ENCODE measurements at places on chromosomes 1 and 21.

- no peak for DNase-seq
Observed at GRCh38 chr1:10814976-10815857, 18.8 kb upstream of the CASZ1 start.

DNA sequence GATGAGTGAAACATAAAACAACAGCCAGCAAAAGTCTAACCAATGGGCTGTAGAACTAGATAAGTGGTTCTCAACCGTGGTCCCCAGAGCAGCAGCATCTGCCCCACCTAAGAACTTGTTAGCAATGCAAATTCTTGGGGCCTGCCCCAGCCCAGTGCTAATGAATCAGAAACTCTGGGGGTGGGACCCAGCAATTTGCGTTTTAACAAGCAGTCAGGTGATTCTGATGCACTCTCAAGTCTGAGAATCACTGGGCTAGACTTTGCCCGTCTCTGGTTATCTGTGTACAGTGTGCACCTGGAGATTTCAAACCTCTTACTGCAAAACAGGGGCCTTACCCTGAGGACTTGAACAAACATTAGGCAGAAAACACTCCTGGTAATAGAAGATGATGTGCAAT lies 66.5 kb downstream of the PLXNA2 start:
- no peak for DNase-seq

- no peak for DNase-seq
Observed at GRCh38 chr21:37445228-37445627, 78.7 kb downstream of the DYRK1A start.

DNA sequence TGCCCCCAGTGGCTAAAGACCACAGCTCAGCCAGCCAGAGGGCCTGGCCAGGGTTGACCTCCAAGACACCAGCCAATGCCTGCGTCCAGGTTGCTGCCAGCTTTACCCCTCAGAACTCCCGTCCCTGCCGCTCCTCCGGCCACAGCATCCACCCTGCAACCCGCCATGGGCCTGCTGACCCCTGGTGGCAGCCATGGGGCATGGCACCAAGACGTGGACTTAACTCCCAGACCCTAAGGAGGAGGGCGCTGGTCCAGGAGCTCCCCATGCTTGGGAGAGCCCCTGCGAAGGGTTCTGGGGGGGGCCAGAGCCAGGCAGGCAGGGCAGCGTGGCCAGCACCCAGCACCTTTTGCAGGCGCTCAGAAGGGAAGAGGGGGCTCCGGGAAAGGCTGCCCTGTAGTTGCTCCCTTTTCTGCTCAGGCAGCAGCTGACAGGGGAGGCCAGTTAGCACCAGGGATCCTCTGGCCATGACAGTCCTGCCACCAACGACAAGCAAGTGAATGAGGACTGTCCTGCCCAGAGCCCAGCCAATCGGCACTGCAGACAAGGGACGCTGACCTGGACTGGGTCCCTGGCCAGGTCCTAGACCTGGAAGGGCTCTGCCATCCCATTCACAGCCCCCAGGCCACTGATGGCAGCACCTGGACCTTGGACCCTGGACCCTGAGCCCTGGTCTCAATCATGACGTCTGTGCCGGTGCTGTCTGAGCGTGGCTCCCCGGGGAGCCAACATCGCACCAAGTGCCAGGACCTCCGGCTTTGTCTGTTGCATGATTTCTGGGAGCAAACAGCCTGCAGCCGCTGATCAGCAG lies 246.2 kb downstream of the NPHP4 start:
- DNase-seq = peak; percentile 25

- DNase-seq = no peak
Observed at GRCh38 chr1:178337091-178337706, 159.6 kb downstream of the CLEC20A start.

- no peak for DNase-seq
Observed at GRCh38 chr1:227315629-227316346, 2.5 kb downstream of the CDC42BPA start.

GRCh38 chr1:82979593-82980236 lies 1019.2 kb downstream of the TTLL7 start:
- DNase-seq = no peak

DNA sequence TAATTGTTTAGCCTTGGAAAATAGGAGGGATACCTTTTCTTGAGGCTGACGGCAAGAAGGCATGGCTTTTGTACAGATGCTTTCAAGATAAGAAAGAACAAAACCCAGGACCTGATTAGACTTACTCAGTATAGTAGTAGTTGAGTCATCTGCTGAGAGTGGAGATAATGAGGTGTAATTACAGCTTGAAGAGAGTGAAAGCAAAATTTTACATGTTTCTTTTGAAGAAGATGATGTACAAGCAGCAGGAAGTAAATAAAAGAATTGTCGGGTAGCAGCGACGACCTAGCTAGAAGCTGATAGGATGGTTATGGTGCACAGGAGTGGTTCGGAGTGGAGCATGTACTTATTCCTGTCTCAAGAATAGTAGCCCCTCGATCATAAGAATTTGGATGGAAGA lies 6.6 kb downstream of the ANGPTL1 start:
- no peak for DNase-seq

DNA sequence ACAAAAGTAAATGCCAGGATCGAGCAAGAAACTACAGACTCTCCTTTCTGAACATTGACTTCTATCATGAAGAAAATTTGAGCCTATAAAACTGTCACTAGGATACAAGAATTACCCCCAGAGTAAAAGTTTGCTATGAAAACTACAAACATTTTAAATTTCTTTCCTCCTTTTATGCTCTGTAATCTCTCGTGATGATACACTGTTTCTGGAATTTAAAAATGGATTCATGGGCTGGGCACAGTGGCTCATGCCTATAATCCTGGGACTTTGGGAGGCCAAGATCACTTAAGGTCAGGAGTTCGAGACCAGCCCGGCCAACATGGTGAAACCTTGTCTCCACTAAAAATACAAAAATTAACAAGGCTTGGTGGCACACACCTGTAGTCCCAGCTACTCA lies 181.3 kb downstream of the ZNF281 start:
- DNase-seq = no peak

DNA sequence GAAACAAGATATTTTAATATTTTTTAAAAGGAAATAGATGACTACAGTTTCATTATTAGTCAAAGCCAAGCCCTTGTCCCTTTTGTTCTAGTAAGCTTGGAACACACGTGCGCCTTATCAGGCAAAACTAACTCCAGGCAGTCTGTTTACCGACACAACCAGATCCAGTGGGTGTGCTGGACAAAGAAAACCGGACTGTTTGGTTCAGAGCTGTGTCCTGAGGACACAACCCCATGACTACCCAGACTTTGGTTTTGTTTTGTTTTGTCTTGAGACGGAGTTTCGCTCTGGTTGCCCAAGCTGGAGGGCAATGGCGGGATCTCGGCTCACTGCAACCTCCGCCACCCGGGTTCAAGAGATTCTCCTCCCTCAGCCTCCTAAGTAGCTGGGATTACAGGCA lies 13.9 kb upstream of the RHOU start:
- no peak for DNase-seq

GRCh38 chr1:27403065-27403726 lies 10.8 kb downstream of the GPR3 start:
- no peak for DNase-seq

DNA sequence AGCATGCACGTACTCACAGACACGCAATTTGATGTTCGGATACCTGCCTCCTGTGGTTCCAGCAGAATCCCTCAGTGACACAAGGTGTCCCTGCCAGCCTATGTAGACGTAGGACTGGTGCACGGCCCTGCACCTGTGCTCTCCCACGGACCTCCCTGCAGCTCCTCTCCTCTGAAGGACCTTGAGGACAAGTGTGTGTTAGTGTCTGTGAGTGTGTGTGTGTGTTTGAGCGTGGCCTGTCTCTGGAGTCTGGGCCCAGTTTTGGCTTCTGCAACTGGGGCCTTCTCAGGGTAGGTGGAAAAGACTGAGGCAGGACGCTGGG lies 22.5 kb upstream of the DMBX1 start:
- no peak for DNase-seq

GRCh38 chr21:37908691-37909090 lies 7.6 kb downstream of the KCNJ6 start:
- no peak for DNase-seq

- DNase-seq = peak; percentile 77
Observed at GRCh38 chr1:151311589-151312331, 15.5 kb downstream of the PI4KB start.

GRCh38 chr1:68010090-68010489 lies 40.3 kb downstream of the DIRAS3 start:
- no peak for DNase-seq

DNA sequence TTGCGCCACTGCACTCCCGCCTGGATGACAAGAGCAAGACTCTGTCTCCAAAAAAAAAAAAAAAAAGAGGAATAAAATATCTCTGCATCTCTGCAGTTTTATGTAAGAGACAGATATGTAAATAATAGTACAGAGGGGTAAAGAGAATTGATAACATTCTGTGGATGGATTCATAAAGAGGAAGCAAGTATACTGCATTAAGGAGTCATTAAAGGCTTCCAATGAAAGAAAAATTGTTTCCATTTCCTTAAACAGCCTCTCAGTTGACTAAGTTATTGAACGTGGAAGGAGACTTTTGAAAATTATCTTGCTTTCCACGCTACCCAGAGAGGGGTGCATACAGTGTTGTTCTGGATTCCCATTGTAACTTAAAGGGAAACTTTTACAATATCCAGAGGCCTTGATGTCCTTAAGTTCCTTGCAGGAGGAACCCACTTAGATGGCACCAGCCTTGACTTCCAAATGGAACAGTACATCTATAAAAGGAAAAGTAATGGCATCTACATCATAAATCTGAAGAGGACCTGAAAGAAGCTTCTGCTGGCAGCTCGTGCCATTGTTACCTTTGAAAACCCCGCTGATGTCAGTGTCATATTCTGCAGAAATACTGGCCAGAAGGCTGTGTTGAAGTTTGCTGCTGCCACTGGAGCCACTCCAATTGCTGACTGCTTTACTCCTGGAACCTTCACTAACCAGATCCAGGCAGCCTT lies 13.8 kb downstream of the CEP350 start:
- DNase-seq = no peak

DNA sequence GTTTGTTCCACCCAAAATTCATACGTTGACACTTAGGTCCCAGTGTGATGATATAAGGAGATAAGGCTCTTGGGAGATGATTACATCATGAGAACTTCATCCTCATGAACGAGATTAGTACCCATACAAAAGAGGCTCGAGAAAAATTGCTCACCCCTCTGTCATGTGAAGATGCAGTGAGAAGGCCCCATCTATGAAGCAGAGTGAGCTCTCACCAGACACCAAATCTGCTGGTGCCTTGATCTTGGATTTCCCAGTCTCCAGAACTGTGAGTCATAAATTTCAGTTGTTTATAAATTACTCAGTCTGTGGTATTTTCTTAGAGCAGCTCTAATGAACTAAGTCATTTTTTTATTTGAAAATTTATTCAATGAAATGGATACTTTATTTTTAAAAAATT lies 42.6 kb upstream of the USP25 start:
- DNase-seq = no peak

- DNase-seq = no peak
Observed at GRCh38 chr1:25556791-25557476, 13.5 kb downstream of the LDLRAP1 start.

DNA sequence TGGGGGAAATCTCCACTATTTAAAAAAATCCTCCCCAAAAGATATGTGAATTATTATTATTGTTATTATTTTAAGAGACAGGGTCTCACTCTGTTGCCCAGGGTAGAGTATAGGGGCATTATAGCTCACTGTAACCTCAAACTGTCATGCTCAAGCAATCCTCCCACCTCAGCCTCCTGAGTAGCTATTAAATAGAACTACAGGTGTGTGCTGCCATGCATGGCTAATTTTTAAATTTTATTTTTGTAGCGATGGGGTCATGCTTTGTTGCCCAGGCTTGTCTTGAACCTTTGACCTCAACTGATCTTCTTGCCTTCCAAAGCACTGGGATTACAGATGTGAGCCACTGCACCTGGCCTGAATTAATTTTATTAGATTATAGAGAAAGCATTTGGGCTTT lies 116.8 kb downstream of the RABGAP1L start:
- DNase-seq = no peak

GRCh38 chr1:32580348-32581017 lies 41.3 kb downstream of the ZBTB8A start:
- DNase-seq = no peak

- no peak for DNase-seq
Observed at GRCh38 chr1:60470246-60470645, 396.7 kb upstream of the C1orf87 start.

- no peak for DNase-seq
Observed at GRCh38 chr1:202063093-202063492, 52.7 kb downstream of the ELF3 start.

- no peak for DNase-seq
Observed at GRCh38 chr1:84492726-84493125, 13.5 kb upstream of the SPATA1 start.

DNA sequence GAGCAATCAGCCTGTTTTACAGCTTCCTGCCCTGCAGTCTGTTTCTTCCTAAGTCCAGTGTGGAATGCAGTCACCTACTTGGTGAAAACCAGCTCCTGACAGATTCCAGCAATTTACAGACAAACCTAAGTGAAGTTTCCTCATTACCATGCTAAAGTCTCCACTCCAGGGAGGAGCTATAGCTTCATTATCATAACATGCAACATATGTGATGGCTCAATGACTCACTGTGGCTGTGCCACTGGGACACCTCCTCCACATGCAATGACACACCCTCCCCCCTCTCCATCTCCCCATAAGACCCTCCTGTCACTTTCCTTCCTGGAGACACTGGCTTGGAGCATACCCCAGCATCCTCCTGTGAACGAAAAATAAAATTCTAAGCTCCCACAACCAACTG lies 125.2 kb downstream of the MAP3K21 start:
- no peak for DNase-seq

DNA sequence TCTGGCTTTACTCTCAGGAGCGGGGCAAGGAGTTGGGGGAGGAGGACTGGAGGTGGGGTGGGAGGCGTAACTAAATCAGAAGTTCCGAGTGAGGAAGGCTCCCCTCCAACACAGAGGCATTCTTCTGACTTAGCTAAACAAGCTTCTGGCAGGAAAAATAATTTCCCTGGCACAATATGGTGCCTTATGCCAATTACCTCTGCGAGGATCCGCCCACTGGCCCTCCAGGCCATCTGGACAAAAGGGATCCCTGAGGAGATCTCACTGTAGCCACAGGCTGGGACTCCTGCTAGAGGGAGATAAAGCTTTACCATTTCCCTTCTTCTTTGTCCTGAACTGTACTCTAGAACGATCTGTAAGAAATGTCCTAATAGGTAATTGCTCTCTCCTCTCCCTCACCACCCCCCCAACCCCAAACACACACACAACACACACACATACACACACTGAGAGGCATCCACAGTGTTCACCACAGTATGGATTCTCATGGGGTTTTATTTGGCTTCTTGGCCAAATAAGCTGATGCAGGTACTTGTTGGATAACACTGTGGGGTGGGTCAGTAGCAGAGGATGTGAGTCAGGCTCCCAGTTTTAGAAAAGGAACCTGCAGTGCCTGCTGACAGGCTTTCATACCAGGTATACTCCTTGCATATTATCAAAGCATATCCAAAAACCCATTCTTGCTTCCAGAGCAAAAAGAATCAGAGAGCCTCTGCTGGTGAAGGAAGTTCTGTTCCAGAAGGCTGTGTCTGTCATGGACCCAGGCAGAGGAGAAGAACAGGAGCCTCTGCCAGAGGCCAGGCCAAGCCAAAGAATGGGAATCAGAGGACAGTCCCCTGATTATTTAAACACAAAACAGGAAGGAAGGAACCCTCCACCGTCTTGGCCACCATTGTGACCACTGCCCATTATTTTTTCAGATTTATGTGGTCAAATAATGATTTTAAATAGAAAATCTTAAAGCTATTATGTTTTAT lies 169.1 kb downstream of the C1orf21 start:
- no peak for DNase-seq

- DNase-seq = no peak
Observed at GRCh38 chr1:165753934-165754333, 14.7 kb downstream of the TMCO1 start.

- DNase-seq = no peak
Observed at GRCh38 chr1:210367566-210367965, 38.9 kb downstream of the HHAT start.
